ENCODE measurements at places on chromosomes 1 and 21.

DNA sequence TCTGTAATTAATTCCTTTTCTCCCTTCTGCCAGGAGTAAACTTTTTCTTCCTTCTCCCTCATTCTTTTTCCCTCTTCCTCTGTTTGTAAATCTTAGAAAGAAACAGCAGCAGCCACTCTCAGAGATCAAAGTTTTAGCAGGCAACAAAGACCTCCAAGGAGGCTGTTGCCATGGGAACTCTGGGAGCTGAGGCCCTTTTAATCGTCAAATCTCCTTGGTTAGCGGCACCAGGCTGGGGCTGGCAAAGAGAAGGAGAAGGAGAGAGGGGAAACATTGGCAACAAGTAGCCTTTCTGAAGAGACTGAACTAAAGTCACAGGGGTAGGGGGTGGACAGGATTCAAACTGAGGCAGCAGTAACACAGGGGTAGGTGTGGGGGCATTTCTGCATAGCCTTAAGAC lies 25.2 kb downstream of the ILDR2 start:
- DNase-seq: peak; percentile 30

DNA sequence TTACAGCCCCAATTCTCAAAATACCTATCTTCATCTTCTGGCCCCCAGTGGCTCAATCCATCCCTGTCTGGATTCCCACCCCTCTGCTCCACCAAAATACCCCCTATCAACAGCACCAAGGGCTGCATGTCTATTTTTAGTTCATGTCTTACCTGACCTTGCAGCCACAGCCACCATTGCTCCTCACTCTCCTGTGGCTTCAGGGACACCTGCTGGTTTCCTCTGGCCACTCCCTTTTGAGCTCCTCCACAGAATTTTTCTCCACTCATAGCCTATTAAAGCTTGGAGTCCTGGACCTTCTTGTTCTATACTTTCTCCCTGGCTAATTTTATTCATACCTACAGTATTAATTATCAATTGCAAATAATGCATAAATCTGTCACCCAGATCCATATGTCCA lies 125.3 kb upstream of the NGF start:
- DNase-seq: no peak

DNA sequence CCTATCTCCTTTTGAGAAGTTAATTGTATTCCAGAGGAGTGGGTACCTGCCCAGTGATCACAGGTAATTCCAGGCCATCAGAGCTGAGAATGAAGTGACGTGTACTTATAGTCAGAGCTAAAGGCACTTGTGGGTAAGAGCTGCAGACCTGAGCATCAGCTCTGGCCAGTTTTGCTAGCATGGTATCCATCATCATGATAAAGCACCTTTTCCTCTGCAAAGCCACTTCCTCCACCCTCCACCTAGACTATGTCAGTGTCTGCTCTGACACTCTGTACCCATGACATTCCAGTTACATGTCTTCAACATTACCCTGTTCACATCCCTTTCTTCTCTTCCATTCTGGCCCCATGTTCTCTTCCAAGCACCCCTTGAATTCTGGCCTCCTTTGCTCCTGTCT lies 157.3 kb downstream of the GRIK3 start:
- no peak for DNase-seq

DNA sequence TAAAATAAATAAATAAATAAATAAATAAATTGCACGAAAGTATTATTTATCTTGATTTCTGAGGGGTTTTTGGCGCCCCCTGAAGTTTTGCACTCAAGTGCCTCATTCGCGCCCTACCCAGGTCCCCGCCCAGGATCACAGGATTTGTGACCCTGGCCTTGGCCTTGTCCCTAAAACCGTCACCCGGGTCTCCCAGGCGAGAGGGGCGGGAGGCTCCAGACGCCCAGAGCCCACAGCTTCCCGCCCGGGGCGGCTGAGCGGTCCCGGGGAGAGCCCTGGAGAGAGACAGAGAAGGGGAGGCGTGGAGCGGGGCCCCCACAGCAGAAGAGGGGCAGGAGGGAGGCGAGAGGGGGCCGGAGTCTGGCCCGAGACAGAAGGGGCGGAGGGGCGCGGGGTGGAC lies 91.8 kb upstream of the CASZ1 start:
- no peak for DNase-seq

DNA sequence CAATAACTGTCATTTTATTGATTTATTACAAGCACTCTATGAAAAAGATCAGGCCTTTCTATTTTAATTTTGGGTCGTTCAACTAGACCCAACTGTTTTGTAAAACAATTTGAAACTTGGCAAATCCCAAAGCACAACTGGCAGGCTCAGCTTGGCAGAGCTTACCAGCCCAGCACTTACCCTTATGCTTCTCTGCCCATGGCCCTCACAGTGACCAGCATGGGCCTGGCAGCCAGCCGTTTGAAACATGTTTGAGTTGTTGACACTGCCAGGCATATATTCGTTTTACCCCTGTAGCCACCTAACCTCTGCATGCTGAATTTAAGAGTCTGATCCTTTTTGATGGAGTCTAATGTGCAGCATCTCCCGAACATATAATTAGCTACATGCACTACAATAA lies 796.7 kb upstream of the ADGRL2 start:
- no peak for DNase-seq

DNA sequence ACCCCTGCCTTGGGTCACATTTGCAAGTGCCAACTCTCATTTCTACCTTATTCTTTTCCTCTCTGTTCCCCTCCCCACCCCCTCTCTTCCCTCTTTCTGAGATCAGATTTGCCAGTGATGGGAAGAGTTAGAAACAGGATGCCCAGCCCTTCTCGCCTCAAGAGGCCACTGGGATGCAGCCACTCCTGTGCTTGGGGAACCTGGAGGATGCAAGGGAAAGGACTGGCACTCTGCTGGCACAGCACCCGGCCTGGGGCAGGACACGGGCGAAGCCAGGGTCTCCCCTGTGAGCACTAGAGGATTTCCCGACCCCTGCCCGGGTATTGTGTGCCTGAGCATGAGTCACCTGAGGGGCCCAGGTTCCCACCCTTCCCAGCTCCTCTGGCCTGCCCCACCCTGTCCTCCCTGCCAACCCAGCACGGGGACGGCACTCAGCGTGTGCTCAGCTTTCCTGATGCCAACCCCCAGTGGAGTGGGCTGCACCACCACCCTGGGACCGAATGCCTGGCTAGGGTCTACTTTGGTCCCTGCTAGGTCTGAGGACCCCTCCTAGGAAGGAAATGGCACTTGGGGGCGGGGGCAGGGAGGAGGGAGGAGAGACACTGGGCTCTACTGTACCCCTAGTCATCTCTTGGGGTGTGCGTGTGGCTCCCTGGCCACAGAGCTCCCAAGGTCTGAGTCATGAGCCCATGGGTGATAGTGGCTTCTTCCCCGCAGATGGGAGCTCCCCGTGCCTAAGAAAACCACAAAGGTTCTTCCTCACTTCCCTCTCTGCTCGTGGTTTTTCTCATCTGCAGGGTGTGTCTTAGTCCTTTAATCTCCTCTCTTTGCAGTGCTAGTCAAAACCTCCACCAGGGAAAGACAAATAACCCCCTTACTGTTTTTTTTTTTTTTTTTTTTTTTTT lies 12.4 kb downstream of the LMNA start:
- DNase-seq: no peak

All from iPS DF 19.7 (cell line).